Mesenchymal stem cell (in vitro differentiated cells and primary cell): ENCODE measurements at places on chromosomes 4 and X.

- DNase-seq, result no peak
Measured at GRCh38 chr4:156983366-156983765, 11.8 kb upstream of the PDGFC start.

DNA sequence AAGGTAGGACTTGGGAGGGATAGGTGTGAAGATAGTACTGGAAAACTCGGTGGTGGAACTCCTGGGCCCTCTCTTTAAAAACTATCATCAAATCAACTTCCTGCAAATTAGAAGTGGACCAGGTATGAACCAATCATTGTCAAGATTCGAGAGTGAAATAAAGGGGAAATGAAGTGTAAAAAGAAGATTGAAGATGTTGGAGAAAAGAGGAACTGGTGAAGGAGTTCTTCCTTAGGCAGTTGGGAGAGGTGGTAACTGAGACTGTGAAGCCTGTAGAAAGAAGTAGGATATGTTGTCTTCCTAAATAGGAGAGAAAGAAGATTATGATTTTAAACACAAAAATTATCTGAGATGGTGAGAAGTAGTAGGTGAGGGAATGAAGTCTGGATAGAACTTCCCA lies 212.2 kb downstream of the PPP1R2C start:
- no peak for DNase-seq

DNA sequence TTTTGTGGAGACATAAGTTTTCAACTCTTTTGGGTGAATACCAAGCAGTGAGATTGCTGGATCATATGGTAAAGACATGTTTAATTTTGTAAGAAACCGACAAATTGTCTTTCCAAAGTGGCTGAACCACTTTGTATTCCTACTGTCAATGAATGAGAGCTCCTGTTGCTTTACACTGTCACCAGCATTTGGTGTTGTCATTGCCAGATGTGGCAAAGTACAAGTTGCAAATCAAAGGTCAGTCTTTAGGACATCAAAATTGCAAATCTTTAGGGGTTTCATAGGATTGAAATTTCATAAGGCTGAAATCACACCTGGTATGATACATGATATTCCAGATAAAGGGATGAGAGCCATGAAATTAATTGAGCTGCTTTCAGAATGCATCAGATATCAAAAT lies 67.7 kb upstream of the ELOVL6 start:
- DNase-seq, result no peak

GRCh38 chr4:40576651-40577480 lies 52.8 kb downstream of the RBM47 start:
- DNase-seq, result peak; percentile 97

- no peak for DNase-seq
Measured at GRCh38 chr4:120830204-120830603, 92.3 kb downstream of the PRDM5 start.

GRCh38 chr4:41927796-41928499 lies 7.3 kb upstream of the TMEM33 start:
- no peak for DNase-seq

GRCh38 chr4:89558147-89558546 lies 250.5 kb upstream of the GPRIN3 start:
- peak; percentile 19 for DNase-seq

DNA sequence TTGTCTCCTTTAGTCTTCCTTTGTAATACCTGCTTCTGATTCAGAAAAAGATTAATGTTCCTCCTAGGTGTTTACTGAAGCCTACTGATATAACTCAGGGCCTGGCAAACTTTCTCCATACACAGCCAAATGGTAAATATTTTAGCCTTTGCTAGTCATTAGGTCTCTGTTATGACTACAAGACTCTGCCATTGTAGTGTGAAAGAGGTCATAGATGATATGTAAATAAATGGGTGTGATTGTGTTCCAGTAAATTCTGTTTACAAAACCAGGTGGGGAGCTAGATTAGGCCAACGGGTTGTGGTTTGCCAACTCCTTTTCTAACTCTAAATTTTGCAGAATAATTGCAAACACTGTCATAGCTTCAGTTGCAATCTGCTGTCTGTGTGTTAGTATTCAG lies 568.1 kb upstream of the GNPDA2 start:
- DNase-seq, result no peak

DNA sequence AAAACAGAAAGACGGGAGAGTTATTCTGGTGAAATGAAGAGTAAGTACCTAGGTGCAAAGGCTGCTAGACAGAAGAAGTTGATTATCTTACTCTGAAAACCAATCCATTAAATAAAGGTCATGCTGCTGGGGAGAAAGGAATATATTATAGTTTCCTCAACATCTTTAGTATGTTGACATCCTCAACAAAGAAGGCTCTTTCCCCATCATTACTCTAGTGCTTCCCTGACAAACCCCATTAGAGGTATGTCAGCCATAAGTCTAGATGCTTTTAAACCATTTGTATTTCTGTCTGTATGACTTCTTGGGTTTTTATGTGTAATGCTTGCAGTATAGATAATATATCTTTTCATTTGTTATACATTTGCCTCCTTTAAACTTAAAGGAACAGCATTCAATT lies 75.9 kb downstream of the ADGRL3 start:
- no peak for DNase-seq

DNA sequence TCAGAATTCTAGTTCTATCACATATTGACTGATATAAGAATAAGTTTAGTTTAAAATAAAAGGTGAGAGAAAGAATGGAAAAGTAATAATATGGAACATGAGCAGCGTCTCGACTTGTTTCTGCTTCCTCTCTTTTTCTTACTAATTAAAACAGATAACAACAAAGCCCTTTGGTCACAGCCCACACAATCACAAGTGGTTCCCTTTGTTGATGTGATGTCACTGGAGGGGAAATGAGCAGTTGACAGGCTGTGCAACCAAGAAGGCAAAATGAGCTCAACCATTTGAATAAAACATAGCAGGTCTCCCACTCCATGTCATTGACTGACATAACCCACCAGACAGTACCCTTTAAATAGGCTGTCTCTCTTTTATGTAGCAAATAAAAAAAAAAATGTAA lies 342.5 kb upstream of the MAGEB2 start:
- DNase-seq, result no peak
